Muscle of arm (tissue), 14 donors: ENCODE measurements at places on chromosomes 13 and 19. TPM values are rescaled to one million over a fixed set of nuclear protein-coding genes. Genes with fewer than 3 reads are reported as not detected.

CD209 gene
- polyA plus RNA-seq, result 3.8 TPM

EBI3 gene
- not detected for polyA plus RNA-seq

ZIK1 gene
- 3.3 TPM for polyA plus RNA-seq

DLEU7 gene
- polyA plus RNA-seq, result 0.43 TPM

- DNase-seq, result no peak
Observed at GRCh38 chr13:42607546-42607945, 33.6 kb downstream of the TNFSF11 start.

GRCh38 chr19:17213334-17213733 lies 1.8 kb upstream of the USE1 start:
- no peak for DNase-seq

- DNase-seq, result peak; percentile 83
Observed at GRCh38 chr13:110280985-110281688, 25.8 kb downstream of the COL4A1 start.

DNA sequence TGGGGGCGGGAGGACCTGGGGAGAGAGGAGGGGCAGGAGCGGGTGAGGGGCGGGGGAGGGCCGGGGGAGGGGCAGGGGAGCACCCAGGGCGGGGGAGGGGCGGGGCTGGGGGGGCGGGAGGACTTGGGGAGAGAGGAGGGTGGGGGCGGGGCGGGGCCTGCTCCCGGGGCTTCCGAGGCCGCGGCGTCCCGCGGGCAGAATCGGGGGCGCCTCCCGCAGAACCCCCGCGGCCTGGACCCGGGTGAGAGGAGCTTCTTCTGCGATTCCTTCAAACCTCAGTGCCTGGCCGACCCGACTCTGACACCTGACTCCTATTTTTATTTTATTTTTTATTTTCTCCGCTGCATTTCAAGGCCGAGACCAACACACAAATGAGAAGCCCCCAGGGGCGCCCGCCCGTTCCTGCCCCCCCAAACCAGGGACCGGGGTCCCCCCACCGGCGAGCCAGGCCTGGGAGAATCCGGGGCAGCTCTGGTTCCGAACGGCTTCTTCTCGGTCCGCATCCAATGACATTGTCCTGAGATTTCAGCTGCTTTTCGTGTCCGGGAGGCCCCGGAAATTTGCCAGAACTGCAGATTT lies 470 bp upstream of the GRTP1 start:
- DNase-seq, result peak; percentile 35

DNA sequence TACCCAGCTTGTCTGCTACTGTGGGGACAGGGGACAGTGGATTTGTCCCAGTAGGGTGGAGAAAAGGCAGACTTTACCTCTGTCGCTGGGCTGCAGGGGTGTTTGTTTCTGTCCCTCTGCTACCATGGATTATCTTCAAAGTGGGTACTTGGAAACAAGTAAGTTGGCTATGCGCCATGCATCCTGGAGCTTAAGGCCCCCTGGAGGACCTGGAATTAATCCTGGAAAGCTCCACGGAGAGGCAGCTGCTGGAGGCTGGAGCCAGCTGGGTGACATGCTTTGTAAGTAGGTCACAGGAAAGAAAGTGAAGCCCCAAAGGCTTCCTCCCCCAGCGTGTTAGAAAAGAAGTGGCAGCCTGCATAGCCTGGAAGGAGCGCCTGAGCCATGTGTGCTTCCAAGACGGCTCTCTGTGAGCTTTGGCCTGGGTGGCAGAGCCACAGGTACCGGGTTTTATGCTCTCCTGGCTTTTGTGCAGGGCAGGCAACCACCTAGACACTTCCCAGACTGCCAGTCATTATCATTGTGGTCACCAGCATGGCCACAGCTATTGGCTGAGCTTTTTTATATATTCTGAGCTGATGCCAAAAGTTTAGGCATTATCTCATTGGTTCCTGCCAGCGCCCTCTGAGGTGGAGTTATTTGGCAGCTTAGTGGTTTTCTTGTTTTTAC lies 9.5 kb downstream of the B3GLCT start:
- peak; percentile 66 for DNase-seq

GRCh38 chr13:33340631-33341030 lies 55.1 kb upstream of the STARD13 start:
- no peak for DNase-seq

- DNase-seq, result no peak
Observed at GRCh38 chr13:25292301-25292700, 5.0 kb upstream of the MTMR6 start.

DNA sequence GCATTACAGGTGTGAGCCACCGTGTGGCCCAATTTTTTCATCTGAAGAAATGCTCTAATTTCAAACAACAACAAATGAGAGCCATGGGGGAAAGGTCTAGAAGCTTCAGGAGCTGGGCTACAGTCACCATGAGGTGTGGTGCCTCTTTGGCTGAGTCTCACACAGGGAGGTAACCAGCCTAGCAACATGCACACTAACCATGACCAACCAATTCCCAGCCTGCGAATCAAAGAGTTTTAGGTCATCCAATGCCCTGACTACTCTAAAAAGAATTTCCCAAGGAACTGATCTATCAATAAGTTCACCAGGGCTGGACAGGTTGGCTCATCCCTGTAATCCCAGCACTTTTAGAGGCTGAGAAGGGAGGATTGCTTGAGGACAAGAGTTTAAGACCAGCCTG lies 29.9 kb downstream of the PBX4 start:
- no peak for DNase-seq

DNA sequence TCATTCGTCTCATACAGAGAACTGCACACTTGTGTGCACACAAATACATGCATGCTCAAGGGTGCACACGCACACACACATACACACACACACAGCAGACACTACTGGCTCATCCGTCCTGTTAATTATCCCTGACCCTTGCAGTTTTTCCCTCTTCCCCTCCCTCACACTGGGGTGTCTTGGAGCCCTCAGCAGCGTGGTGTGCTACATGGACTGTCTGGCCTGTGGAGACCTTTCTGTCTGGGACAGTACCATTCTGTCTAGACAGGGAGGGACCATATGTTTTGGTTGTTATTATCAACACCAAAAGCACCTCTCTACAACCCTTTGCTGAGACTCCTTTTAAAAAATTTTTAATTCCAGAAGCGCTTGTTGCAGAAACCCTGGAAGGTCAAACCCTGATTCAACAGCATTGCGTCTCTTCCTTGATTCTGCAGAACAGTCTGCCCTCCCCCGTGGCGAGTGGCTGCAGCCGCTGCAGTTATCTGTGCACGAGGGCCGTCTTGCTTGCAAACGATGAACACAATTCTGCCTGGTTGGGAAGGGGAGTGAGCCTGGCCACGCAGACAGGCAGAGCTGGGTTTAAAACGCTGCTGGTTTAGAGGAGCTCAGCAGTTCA lies 374.0 kb downstream of the IRS2 start:
- DNase-seq, result peak; percentile 55

DNA sequence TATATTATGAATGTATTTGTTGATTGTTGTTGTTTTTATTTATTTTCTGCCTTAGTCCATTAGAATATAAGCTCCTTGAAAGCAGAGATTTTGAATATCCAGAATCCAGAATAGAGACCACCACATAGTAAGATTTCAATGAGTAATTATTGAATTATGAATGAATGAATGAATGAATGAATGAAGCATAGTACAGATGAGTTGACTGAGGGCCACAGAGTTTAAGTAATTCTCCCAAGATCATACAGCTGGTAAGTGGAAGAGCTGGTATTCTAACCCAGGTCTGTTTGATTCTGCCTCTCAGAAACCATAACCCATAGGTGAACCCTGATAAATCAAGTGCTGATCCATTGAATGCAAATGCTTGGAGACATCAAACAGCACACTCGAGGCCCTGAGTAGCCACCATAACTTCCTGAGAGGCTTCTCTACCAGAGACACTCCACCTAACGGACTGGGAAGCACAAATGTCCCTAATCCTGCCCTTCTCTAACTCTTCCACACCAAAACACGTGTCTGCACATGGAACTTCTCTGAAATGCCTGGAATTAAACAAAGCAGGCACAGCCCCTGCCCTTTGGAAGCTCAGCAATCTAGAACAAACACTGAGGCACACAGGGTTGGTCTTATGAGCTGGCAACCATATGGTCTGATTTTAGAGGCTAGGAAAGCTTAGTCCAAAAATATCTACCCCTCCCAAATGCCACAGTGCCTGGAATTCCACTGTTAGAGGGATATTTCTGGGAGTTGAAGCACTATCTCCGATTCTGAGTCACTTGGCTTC lies 190.1 kb downstream of the FOXO1 start:
- no peak for DNase-seq

DNA sequence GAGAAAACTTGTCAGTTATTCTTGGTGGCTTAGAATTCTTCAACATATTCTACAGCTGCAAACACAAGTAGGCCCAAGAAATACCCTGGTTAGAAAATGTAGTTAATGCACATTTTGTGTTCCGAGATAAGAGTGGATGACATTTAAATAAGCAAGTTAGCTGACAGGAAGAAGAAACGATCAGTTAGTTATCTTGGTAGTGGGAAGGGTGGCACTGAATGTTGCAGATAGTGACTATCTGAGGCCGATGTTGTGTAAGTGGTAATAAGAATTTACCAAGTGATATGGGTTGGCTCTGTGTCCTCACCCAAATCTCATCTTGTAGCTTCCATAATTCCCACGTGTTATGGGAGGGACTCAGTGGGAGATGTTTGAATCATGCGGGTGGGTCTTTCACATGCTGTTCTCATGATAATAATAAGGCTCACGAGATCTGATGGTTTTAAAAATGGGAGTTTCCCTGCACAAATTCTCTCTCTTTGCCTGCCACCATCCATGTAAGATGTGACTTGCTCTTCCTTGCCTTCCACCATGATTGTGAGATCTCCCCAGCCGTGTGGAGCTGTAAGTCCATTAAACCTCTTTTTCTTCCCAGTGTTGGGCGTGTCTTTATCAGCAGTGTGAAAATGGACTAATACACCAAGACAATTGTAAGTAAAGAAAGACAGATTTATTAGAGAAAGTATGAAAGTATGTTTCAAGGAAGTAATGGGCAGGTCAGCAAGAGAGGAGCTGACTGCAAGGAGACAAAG lies 10.9 kb upstream of the AKAP11 start:
- no peak for DNase-seq

DNA sequence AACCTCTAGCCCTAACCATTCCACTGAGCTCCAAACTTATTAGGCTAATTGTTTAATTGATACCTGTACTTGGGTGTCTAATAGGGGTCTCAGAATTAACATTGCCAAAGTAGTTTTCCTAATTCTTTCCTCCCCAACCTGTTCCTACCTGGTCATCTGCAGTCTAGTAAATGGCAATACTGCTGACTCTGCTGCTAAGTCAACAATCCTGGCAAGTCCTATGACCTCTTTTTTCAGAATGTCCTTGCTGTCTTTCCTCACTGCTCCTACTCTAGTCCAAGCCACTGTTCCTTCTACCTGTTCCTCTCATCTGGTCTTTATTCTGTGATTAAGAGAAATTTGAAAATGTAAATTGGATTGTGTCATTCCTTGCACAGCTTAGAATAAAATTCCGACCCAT lies 143.9 kb downstream of the MTUS2 start:
- no peak for DNase-seq

- no peak for DNase-seq
Observed at GRCh38 chr19:7612282-7613274, 16.8 kb downstream of the XAB2 start.

DNA sequence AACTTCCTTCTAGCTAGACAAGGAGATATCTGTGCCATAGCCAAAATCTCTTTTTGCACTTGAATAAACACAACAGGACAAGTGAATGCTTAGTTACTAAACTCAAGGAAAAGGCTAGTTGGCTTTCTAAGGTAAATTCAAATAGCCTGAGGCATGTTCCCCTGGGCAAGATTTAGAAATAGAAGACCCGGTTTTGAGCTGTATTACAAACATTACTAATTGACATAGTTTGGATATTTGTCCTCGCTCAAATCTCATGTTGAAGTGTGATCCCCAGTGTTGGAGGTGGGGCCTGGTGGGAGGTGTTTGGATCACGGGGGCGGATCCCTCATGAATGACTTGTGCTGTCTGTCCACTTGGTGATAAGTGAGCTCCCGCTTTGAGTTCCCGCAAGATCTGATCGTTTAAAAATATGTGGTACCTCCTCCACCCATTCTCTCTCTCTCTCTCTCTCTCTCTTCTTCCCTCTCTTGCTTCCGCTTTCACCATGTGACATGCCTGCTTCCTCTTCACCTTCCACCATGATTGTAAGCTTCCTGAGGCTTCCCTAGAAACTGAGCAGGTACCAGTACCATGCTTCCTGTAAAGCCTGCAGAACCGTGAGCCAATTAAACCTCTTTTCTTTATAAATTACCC lies 3.9 kb upstream of the KBTBD6 start:
- DNase-seq, result no peak

GRCh38 chr19:54551293-54551692 lies 22.3 kb upstream of the LILRA2 start:
- DNase-seq, result no peak

DNA sequence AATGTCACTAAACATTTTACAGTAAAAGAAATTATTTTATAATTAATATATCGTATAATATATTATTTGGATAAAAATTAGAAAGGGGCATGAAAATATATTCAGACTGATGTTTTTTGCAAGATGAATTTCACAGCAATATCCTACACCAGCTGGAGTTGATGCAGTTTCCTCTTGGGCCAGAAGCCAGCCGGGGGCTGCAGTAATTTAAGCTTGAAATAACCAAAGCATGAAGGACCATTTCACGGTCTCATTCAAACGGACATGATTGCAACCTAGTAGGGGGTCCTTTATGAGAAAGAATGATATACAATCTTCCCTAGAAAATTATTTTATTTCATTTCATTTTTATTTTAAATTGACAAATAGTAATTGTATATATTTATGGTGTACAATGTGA lies 797.2 kb upstream of the PCDH9 start:
- DNase-seq, result peak; percentile 2

DNA sequence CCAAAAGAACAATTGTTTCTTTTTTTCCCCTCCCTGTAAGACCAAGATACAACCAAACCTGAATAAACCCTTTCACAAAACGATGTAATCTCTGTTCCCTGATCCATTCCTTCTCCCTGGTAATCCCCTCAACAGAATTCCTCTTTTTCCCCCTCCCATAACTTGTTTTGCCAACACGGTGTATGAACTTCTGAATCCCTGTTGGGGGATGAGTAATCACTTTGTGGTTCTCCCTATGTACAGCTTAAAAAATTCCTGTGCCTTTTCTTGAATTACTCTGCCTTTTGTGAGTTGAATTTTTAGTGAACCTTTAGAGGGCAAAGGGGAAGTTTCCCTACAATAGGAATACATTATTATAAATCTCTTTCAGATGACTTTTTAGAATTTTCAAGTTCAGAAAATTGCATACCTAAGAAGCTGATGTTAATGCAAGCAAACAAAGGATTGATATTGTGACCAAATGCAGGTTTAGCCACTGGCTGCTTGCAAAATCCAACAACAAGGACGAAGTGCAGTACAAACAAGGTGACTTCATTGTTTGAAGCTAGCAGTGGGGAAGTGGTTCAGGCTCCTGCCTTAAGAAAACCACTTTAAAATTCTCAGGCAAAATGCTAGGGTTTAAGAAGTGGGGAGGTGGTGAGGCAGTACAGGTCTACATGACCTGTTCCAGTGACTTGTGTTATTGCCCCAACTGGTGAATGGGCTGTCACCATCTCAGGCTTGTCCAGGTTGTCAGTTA lies 15.0 kb upstream of the EPSTI1 start:
- DNase-seq, result no peak

DNA sequence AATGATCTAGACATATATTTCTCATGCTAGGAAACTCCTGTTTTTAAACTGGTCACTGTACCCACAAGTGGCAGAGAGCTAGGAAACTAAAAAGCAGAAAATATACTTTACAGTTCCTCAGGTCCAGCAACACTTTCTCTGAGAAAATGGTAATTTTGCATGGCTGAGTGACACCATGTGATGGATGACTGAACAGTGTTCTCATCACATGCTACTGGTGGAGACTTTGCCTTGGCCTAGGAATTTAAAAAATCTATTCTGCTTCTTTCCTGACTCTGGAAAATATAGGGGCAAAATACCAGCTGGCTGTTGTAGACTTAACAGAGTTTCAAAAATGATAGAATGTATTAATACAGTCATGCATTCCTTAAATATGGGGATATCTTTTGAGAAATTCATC lies 50.0 kb downstream of the LATS2 start:
- DNase-seq, result no peak
